ENCODE measurements at places on chromosomes 5 and 9.

- no peak for DNase-seq
These were observed 245.8 kb downstream of the PJA2 start for GRCh38 chr5:109164001-109164400.

- no peak for DNase-seq
These were observed 52.4 kb upstream of the LIFR start for GRCh38 chr5:38608874-38609273.

- DNase-seq, result no peak
These were observed 431.0 kb upstream of the RORB start for GRCh38 chr9:74066128-74066527.

DNA sequence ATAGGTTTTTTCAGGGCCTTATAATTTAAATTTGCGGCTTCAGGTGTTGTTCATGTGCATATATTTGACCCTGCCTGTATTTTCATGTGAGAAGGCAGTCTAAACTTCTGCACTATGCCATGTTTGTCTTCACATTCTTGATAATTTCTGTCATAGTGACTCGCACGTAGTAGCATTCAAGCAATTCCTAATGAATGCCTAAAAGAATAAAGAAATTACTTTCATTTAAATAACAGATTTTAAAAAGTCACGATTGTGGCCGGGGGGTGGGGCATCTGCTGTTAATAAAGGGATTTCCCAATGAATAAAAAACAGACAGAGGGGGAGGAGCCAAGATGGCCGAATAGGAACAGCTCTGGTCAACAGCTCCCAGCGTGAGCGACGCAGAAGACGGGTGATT, 318.0 kb downstream of the ADAMTS6 start:
- DNase-seq, result peak; percentile 91

DNA sequence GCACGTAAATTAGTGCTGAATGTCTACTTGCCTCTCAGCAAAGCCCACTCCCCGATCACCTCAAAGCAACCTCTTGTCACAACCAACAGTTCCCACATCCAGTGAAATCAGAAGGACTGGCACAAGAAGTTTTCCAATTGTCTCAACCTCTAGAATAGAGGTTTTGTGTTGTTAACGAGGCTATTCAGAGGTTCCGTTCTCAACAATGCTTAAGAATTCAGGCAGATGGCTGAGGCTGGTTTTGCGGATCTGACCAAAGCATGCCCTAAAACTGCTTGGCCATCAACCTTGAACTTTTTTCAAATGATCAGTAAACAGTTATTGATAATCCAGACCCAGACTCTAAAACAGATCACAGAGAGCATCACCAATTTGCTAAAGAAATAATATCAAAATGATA, 52.9 kb downstream of the MAPKAP1 start:
- DNase-seq, result no peak

GRCh38 chr5:122101636-122102285, 23.7 kb upstream of the LOX start:
- DNase-seq, result peak; percentile 71

DNA sequence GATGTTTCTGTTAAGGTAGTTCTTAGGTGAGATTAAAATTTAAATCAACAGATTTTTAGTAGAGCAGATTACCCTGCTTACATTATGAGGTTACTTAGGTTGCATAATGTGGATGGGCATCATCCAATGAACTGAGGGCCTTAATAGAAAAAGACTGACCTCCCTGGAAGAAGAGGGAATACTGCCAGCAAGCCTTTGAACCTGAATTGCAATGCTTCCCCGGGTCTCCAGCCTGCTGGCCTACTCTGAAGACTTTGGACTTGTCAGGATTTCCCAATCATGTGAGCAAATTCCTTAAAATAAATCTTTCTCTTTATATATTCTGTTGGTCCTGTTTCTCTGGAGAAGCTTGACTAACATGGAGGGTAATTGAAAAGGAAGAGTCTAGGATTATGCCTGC, 542.1 kb upstream of the ARRDC3 start:
- no peak for DNase-seq

GRCh38 chr5:150066901-150067396, 19.4 kb downstream of the CSF1R start:
- peak; percentile 82 for DNase-seq

Data from EH (cell line).